ENCODE measurements at places on chromosomes 4 and X.
A peak's percentile ranks its signal among the peaks of the same experiment; 100 is the strongest.

GRCh38 chr4:186628058-186628711 is 72.8 kb upstream of the MTNR1A start:
- DNase-seq = no peak

DNA sequence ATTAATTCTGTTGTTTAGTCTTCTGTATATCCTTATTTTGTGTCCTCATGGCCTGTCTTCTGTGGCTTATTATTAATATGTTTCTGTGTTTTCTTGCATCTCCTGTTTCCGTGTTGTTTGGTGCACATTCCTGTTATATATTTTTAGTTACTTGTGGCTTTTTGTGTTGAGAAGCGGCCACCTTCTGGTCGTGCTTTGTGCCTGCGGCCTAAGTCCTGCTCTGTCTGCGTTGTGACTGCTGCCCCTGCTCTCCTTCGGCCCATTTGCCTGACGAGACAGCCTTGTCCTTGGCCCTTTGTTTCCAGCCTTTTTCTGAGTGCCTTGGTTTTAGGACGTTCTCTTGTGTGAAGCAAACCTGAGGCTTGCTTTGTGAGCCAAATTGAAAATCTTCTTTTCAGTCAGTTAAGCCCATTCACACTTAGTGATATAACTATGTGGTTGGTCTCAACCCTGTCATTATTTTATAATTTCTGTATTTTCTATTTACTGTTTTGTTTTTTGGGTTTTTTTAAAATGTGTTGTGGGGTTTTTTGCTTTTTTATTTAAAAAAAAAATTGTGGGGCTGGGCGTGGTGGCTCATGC is 43.8 kb downstream of the TNIP2 start:
- no peak for DNase-seq

DNA sequence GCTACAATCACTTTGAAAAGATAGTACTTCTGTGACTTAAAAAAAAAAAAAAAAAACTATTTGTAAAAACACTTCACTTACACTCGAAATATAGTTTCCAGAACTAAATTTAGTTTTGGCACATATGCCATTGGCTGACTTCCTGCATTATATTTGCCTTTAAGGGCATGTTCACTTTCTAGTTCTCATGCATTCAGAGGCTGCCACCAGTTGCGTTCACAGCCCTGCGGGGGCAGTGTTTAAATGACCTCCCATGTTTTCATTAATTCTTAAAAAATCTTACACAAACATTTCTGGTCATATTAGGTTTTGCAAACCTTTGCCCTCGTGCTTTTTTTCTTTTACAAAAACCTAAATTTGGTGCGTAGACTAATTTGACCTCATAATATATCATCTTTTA is 12.4 kb upstream of the ARHGAP6 start:
- no peak for DNase-seq

DNA sequence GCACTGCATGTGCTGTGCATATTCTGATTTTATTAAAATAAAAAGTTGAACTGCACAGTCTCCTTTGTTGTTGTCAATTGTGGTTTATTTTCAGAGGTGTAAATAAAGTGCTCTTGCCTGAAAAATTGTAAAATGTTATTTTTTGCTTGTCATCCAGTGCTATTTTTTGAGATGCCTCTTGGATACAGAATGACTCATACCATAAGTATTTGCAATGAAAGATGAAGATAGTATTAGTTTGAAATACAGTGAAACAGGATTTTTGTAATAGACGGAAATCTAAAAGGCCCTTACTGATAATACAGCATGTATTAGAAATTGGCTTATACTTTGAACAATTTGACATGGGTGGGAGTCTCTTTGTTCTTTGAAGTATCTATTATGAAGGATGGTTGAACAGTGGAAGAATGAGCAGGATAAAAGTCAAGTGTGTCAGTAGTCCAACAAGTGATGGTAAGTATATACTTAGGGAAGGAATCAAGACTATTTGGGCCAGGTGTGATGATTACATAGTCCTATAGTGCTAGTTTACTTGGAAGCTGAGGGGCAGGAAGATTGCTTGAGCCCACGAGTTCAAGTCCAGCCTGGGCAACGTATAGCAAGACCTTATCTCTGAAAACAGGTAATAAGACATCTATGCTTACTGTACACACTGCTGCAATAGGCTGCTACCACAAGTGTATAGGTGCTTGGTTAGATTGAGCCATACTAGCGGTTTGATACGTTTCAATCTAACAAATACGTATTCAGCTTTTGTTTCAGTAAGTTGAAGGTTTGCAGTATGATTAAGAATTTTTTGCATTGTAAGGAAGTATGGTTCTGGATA is 16.4 kb downstream of the DDX3X start:
- peak; percentile 14 for DNase-seq

- no peak for DNase-seq
Observed at GRCh38 chrX:71542411-71542810, 9.5 kb downstream of the OGT start.

- peak; percentile 13 for DNase-seq
Observed at GRCh38 chr4:147944249-147944648, 212.4 kb downstream of the ARHGAP10 start.

GRCh38 chr4:1595789-1596325 is 88.3 kb downstream of the FAM53A start:
- no peak for DNase-seq

DNA sequence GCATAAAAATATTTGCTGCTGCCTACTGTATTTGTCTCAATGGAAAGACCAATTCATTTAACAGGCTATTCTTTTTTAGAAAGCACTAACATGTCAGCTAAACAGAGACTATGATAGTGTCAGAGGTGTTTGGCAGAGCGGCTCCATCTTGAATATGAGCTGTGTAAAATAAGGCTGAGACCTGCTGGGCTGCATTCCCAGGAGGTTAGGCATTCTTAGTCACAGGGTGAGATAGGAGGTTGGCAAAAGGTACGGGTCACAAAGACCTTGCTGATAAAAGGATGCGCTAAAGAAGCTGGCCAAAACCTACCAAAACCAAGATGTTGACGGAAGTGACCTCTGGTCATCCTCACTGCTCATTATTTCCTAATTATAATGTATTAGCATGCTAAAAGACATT is 41.8 kb downstream of the NPY5R start:
- no peak for DNase-seq

GRCh38 chr4:38928568-38928967 is 61.0 kb downstream of the FAM114A1 start:
- DNase-seq = no peak

DNA sequence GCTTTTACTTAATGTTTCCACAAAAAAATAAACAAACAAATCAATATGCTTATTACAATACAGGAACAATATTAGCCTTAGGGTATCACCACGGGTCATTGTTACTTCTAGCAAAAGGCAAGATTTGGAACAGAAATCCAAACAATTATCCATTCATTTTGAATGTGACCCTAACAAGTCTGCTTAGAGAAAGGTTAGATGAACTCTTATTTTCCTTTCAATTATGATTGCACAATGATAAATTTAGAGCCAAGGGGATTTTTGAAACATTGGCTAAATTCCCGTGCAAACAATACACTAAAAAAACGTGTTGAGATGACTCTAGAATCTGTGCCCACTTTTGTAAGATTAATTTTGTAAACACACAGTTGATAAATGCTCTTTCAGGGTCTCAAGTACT is 474.7 kb downstream of the PCDH7 start:
- no peak for DNase-seq

- DNase-seq = no peak
Observed at GRCh38 chr4:106679063-106679462, 310.5 kb upstream of the GIMD1 start.

DNA sequence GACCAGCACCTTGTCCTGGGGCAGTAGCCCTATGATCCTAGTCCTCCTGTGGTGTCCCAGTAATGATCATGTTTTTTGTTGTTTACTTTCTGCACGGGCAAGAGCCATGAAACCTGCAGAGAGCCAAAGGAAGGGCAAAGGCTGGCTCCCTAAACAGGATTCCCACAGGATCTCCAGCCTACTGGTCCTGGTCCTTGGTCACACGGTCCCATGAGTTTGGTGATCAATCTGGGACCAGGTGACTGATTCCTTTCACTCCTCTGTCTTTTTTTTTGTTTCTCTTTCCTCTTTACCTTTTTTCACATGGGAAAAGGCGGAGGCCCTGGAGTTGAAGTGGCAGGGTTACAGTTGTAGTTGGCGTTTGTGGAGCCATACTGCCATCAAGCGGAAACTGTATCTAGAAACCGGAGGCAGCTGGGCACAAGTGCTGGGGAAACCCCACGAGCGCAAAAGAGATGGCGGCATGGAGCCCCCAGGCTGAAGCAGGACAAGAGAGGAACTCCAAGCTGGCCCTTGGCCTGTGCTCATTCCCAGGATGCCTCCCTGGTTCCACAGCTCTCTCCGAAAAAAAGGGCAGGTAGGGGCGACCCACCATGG is 34.6 kb downstream of the NBDY start:
- no peak for DNase-seq

DNA sequence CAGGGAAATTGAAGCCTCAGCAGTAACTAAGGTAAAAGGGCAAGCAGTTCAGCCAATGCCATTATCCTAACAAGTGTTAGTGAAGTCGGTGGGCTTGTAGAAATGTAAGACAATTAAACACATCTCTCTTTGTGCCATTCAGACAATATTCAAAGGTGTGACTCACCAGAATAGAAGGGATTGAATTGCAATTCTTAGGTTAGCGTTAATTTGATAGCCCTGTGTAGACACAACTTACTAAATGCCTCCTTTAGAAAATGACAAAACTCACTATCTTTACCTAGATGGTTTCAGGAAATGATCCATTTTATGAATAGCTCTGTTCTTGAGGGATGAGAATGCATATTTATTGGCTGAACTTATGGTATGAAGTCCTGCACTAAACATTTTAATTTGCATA is 35.2 kb downstream of the RPA4 start:
- no peak for DNase-seq

- DNase-seq = no peak
Observed at GRCh38 chr4:40199999-40200874, 3.4 kb downstream of the RHOH start.

- peak; percentile 74 for DNase-seq
Observed at GRCh38 chrX:4547213-4547836, 833.9 kb upstream of the PRKX start.

Measured in eye (tissue), 1 donor.